Testis (tissue), 5 donors: ENCODE measurements at places on chromosomes 5 and 9. TPM values are rescaled to one million over a fixed set of nuclear protein-coding genes. Genes with fewer than 3 reads are reported as not detected.
A peak's percentile ranks its signal among the peaks of the same experiment; 100 is the strongest.

PLEKHG4B gene
- 6.9 TPM for total RNA-seq

DNA sequence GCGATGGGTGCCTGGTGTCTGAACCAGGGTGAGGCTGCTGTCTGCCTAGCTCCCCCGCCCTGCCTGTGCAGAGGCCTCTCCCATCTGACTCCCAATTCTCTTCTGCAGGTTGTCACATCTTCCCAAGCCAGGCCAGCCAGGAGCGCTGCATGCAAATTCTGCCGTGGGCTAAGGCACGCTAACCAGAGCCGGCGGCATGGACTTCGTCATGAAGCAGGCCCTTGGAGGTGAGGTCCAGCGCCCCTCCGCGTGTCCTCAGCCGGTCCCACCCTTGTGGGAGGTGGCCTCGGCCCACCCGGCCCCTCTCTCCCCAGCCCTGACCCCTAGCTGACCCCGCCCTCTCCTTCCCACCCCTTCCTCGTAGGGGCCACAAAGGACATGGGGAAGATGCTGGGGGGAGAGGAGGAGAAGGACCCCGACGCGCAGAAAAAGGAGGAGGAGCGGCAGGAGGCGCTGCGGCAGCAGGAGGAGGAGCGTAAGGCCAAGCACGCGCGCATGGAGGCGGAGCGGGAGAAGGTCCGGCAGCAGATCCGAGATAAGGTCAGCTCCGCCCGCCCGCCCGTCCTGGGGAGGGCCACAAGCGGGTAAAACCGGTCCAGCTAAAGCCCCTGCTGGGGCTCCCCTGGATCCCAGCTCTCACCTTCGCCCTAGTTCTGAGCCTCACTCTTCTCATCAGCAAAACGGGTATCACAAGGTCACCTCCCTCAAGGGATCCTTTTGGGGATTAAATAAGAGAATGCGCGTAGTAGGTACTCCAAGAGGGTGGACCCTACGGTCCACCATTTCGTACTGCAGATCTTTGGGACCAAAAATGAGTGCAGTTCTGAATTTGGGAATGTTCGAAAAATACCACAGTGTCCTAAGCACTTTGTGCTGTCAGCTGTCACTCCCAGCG lies 7.4 kb downstream of the CPLX2 start:
- no peak overlapping the region for H3K27ac ChIP-seq
- no peaks in the 10 kb centered on the region for H3K4me1 ChIP-seq
- H3K27me3 ChIP-seq, result no peaks in the 10 kb centered on the region
- DNase-seq, result peak; percentile 42

- H3K4me3 ChIP-seq, result no peak overlapping the region
- no peaks in the 10 kb centered on the region for H3K4me1 ChIP-seq
- H3K36me3 ChIP-seq, result no peaks in the 10 kb centered on the region
- H3K27me3 ChIP-seq, result no peaks in the 10 kb centered on the region
Measured at GRCh38 chr5:1320436-1321344, 24.2 kb downstream of the CLPTM1L start.

DIPK1B gene
- 28.7 TPM for total RNA-seq

DNA sequence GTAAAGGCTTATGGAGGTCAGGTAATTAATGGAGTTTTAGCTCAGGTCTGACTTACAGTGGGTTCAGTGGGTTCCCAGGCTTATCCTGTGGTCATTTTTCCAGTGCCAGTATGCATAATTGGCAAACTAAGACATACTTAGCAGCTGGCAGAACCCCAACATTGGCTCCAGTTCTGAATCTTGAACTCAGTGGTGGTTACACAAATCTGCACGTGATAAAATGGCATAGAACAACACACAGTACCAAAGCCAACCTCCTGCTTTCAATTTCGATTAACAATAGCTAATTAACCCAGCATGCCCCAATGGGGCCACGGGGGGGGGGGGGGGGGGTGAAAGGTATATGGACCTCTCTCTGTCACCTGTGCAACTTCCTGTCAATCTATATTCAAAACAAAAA lies 19.0 kb upstream of the BARX1 start:
- H3K4me1 ChIP-seq, result no peaks in the 10 kb centered on the region
- no peak overlapping the region for H3K4me3 ChIP-seq
- no peaks in the 10 kb centered on the region for H3K36me3 ChIP-seq
- H3K27ac ChIP-seq, result no peak overlapping the region
- no peak for DNase-seq
- H3K27me3 ChIP-seq, result no peaks in the 10 kb centered on the region

- no peak overlapping the region for H3K27ac ChIP-seq
- H3K27me3 ChIP-seq, result no peaks in the 10 kb centered on the region
- no peaks in the 10 kb centered on the region for H3K4me1 ChIP-seq
- no peak overlapping the region for H3K4me3 ChIP-seq
- no peak for DNase-seq
Measured at GRCh38 chr9:134247918-134248631, 78.2 kb upstream of the RXRA start.

KIAA0825 gene
- 9.3 TPM for total RNA-seq

DNA sequence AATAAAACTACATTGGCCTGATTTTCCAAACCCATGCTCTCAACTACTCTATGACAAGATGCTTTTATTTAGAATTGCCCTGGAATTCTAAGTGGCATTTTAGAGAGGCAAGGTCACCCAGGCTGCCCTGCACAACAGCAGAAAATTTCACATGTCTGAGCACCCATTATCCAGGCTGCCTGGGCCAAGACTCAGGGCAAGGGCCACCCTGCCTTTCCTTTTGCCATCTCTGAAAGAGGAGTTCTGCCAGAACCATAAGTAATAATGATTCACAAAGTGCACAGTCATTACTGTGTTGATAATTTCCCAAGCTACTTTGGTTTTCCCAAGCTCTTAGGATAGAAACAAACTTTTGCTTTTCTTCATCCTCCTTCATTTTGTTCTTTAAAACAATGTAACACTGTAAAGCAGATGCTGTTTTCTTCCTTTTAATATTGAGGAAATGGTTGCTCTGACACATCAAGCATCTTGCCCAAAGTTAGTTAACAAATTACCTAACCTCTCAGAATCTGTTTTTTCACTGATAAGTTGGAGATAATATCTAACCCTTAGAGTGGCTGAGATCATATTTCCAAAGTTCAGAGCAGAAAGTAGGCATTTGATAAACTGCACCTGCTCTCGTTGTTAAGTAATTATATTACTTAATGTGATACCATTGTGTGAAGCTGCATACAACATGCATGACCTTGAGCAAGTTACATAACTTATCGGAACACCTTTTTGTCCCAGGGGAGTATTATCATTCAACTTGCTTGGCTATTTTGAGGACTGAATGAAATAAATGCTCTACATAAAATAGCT lies 325.6 kb downstream of the PRELID2 start:
- DNase-seq, result no peak
- no peaks in the 10 kb centered on the region for H3K36me3 ChIP-seq
- H3K4me1 ChIP-seq, result no peaks in the 10 kb centered on the region
- no peak overlapping the region for H3K27ac ChIP-seq
- no peaks in the 10 kb centered on the region for H3K27me3 ChIP-seq
- H3K4me3 ChIP-seq, result no peak overlapping the region

DNA sequence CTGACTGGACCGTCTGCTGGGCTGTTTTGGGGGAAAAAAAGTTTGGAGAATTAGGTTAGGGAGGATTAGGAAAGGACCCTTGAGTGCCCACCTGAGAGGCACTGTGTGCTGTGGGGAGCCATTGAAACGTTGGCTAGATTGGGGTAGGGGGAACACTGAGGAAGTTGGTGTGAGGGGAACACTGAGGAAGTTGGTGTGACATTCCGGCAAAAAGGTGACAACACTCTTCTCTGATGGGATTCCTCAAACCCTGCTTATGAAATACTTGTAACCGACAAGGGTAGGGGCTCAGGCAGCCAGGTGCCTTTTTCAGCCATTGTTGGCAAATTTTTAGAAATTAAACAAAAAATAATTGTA lies 1.0 kb downstream of the CYSTM1 start:
- peak overlapping the region; percentile 99 for H3K27ac ChIP-seq
- no peaks in the 10 kb centered on the region for H3K36me3 ChIP-seq
- no peak for DNase-seq
- no peaks in the 10 kb centered on the region for H3K27me3 ChIP-seq

DNA sequence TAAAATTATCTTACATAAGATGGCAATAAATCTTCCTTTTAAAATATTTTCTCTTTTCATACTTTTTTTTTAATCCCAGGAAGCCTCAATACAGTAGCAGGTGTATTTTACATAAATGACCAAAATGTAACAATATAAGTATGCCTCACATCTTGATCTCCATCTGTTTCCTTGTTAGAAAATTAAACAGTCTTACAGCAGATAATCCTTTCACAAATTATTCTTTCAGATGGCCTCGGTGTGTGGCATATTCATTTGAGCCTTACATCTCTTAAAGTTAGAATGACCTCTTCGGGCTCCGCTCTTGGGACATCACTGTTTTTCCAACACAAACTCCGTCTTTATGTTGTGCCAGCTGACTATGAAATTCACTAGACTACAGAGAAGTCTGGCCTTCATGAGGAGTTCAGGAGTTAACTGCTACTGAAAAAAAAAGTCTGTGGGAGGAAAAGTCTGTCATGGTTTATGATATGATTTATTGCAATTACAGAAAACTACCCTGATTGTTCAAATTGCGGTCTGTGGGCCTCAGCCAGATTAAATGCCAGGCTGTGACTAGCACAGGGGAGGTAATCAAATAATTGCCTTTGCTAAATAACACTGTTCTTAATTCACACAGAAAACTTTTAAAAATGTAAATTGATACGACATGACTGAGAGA lies 292.9 kb upstream of the PUM3 start:
- no peaks in the 10 kb centered on the region for H3K4me1 ChIP-seq
- H3K36me3 ChIP-seq, result no peaks in the 10 kb centered on the region
- DNase-seq, result no peak

DNA sequence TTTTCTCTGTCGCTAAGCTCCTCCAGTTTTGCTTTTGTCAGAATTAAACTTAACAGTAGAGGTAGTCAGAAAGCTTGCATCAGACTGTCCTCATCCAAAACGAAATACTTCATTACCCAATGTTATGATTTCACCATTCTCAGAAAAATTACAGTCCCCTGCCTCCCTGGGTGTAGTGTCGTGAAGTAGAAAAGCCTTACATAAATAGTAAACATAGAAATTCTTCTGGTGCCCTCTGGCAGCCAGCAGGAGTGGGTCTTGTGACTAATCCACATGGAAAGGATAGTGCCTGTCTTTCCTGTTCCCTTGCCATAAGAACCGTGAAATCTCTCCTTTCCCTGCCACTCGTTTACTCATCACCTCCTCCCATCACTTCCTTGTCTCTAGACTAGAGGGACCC lies 230.6 kb downstream of the GNA14 start:
- no peaks in the 10 kb centered on the region for H3K36me3 ChIP-seq
- no peak overlapping the region for H3K4me3 ChIP-seq
- no peak for DNase-seq
- no peak overlapping the region for H3K27ac ChIP-seq

TRPM3 gene
- total RNA-seq, result 54.3 TPM

DNA sequence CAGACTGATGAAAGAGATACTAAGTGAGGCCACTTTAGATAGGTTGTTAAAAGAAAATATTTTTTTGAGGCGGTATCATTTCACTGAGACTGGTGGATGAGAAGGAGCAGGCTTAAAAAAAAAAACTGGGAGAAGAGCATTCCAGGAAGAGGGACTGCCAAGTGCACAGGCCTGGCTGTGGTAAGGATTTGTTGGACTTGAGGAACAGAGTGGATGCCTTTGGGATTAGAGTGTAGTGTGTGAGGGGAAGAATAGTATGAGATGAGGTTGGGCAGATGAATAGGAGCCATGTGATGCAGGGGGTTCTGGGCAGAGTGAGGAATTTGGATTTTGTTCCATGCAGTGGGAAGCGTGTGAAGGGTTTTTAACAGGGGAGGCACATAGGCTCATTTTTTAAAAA lies 57.9 kb downstream of the PBX3 start:
- no peaks in the 10 kb centered on the region for H3K4me1 ChIP-seq
- H3K36me3 ChIP-seq, result no peaks in the 10 kb centered on the region
- no peak overlapping the region for H3K4me3 ChIP-seq
- H3K27ac ChIP-seq, result no peak overlapping the region
- no peak for DNase-seq

DNAJC25 gene
- 15.7 TPM for total RNA-seq

DNA sequence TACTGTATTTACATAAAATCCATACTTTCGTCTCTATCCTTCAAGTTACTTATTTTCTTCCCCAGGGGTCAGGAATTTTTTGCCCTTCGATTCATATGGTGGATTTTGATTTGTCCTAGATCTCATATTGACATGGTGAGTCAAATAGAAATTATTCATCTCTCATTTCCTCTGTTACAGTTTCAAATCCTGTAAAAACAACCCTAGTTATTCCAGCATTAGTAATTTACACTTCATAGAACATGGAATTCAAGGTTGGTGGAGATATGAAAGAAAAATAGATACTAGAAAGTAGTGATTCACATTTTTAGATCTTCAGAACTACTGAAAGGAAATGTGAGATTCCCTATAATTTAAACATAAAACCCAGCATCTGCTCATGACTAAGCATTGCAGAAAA lies 1331.0 kb upstream of the CDH9 start:
- H3K36me3 ChIP-seq, result no peaks in the 10 kb centered on the region
- H3K27ac ChIP-seq, result no peak overlapping the region
- H3K4me1 ChIP-seq, result no peaks in the 10 kb centered on the region

- H3K27me3 ChIP-seq, result no peaks in the 10 kb centered on the region
- H3K36me3 ChIP-seq, result no peaks in the 10 kb centered on the region
- DNase-seq, result no peak
- H3K4me3 ChIP-seq, result no peak overlapping the region
- H3K4me1 ChIP-seq, result peaks cover 4% of the 10 kb centered on the region
Measured at GRCh38 chr9:137781906-137782585, 95.5 kb upstream of the CACNA1B start.
